Kidney (tissue), 22 donors: ENCODE measurements at places on chromosomes 6 and 20.

GRCh38 chr6:12294851-12295536 lies 4.8 kb downstream of the EDN1 start:
- no peak for DNase-seq

GRCh38 chr6:161694995-161695394 lies 421.1 kb upstream of the AGPAT4 start:
- DNase-seq = no peak

DNA sequence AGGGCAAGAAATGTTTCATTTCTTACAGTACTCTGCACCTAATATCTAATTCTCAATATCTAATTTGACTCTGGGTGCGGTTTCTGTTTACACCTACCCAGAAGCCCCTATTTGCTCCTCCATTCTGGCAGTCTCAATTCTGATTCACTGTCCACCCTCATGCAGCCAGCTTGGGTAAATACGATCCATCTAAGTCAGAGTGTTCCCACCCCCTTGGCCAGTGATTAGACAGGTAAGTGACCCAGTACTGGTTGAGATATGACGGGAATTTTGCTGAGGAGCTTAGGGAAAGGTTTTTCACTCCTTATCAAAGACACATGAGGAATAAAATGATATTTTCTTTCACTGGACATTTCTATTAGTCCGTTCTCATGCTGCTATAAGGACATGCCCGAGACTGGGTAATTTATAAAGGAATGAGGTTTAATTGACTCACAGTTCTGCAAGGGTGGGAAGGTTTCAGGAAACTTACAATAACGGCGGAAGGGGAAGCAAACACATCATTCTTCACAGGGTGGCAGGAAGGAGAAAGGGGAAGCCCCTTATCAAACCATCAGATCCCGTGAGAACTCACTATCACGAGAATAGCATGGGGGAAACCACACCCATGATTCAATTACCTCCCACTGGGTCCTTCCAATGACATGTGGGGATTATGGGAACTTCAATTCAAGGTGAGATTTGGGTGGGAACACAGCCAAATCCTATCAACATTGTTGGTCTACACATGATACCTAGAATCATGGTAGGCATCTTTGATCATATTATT lies 29.4 kb downstream of the GLO1 start:
- no peak for DNase-seq

GRCh38 chr6:22657352-22657980 lies 88.1 kb downstream of the HDGFL1 start:
- no peak for DNase-seq

- DNase-seq = peak; percentile 82
Observed at GRCh38 chr6:10555625-10556309, 34.6 kb downstream of the GCNT2 start.

GRCh38 chr6:111291336-111292259 lies 191.4 kb downstream of the REV3L start:
- no peak for DNase-seq

GRCh38 chr6:13418844-13419243 lies 68.6 kb downstream of the GFOD1 start:
- DNase-seq = no peak

DNA sequence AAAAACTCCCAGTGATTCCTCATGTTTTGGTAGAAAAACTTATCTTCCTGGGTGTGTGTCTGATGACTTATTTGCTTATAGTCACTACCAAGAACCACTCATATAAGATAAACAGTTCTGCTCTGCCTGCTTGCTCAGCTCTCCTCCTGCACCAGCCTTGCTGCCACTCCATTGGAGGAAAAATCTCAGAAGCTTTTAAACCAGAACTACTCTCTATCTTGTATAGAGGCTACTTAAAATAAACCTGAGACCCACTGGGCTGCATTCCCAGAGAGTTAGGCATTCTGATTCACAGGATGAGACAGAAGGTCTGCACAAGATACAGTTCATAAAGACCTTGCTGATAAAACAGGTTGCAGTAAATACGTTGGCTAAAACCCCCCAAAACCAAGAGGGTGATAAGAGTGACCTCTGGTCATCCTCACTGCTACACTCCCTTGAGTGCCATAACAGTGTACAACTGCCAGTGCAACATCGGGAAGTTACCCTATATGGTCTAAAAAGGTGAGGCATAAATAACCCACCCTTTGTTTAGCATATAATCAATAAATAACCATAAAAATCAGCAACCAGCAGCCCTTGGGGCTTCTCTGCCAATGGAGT lies 728.3 kb downstream of the EPHA7 start:
- no peak for DNase-seq

GRCh38 chr6:7267466-7268091 lies 45.4 kb downstream of the SSR1 start:
- DNase-seq = peak; percentile 90

DNA sequence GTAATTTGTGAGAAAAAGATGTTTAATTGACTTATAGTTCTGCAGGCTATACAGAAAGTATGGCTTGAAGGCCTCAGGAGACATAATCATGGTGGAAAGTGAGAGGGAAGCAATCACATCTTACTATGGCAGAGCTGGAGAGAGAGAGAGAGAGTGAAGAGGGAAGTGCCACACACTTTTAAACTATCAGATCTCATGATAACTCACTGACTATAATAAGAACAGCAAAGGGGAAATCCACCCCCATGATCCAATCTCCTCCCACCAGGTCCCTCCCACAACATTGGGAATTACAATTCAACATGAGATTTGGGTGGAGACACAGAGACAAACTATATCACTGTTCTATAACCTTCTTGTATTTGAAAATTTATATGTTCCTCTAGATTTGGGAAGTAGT lies 117.2 kb upstream of the BMP5 start:
- DNase-seq = no peak

DNA sequence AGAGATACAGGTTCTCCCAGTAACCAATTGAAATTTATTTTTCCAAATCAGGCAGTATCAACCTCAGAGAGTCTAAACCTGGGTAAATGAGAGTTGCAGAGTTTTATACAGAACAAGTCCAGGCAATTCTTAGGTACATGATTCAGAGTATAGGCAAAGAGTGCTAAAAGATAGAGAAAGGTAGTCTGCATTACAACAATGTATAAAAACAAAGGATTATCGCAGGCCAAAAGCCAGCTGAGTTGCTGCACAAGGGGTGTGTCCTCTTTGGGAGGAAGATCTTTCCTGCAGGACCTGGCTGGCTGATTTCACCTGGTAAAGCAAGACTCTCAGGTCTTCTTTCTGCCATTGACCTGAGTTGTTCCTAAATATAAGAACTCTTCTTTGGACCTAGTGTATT lies 48.9 kb upstream of the ECHDC1 start:
- DNase-seq = no peak

- DNase-seq = no peak
Observed at GRCh38 chr6:33691456-33692077, 19.9 kb downstream of the UQCC2 start.

DNA sequence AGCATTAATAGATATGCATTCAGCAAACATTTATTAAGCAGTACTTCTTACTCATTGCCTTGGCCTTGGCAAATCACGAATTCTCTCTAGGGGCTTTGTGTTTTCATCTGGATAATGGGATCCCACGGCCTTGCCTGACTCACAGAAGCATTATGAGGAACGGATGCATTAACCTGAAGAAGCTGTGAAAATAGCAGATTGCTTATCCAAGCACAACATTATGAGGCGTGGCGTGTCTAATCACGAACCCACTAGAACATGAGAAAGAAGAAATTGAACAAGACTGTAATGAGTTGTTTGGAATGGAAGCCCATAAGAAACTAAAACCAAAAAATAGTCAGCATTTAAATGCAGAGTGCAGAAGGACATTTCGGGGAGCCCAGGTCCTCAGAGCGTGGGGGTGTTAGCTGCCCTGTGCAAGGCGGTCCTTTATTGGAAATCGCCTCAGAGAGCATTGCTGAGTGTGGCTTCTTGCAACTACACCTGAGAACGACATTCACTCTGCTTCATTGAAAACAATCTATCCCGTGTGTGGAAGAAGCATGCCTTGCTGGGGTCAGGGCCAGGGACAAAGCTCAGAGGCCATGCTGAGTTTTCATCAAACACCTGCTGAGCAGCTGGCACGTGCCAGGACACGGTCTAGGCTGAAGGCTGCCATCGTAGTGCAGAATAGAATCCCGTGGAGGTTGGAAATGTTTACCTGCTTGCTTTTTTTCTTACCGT lies 179.9 kb downstream of the ZDHHC14 start:
- no peak for DNase-seq

DNA sequence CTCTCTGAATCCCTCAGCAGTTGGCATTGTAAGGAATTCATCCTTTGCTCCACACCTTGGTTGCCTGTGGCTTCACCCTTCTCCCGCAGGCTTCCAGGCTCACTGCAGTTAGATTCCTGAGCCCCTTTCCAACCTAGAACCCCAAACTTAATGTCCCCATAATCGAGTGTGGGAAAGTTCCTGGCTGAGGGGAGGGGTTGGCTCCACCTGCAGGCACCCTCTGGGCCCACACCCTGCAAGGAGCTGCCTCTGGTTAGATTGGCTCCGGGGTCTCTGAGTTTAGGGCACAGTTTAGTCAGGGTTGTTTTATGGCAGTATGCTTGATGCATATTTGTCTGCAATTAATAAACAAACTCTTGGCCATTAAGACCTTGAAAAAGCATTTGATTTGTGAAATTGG lies 63.4 kb downstream of the MTHFD1L start:
- DNase-seq = no peak

DNA sequence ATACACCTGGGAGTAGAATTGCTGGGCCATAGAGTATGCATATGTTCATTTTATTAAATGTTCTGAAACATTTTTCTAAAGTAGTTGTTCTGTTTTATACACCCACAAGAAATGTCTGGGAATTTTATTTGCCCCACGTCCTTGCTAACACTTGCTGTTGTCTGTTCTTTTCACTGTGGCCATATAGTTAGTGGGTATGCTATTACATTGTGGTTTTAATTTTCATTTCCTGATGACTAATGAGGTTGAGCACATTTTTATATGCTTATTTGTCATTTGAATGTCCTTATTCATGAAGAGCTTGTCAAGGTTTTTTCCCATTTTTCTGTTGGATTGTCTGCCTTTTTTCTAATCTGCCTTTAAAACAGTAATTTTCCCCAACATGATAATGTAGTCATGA lies 41.5 kb upstream of the TGM3 start:
- no peak for DNase-seq
